ENCODE measurements at places on chromosomes 1 and 21. TPM values are rescaled to one million over a fixed set of nuclear protein-coding genes. Genes with fewer than 3 reads are reported as not detected.

The TMEM82 gene
- not detected for total RNA-seq

The SHE gene
- 44.1 TPM for total RNA-seq

The FCMR gene
- 4.0 TPM for total RNA-seq

The CHIT1 gene
- 1.3 TPM for total RNA-seq

The SERTAD4 gene
- 4.5 TPM for total RNA-seq

The HMCN1 gene
- 93.6 TPM for total RNA-seq

The BTBD19 gene
- 38.5 TPM for total RNA-seq

The TRIM17 gene
- 0.62 TPM for total RNA-seq

The AMY2A gene
- total RNA-seq = 2.8 TPM

The ATP1A4 gene
- not detected for total RNA-seq

The SYDE2 gene
- total RNA-seq = 16.7 TPM

The PADI4 gene
- total RNA-seq = 1.7 TPM

The ASAP3 gene
- 93.9 TPM for total RNA-seq

GRCh38 chr1:194133152-194133551, 946.7 kb upstream of the B3GALT2 start:
- no peak for DNase-seq

- DNase-seq = no peak
These were observed 8.6 kb downstream of the ARHGAP29 start for GRCh38 chr1:94228640-94229375.

DNA sequence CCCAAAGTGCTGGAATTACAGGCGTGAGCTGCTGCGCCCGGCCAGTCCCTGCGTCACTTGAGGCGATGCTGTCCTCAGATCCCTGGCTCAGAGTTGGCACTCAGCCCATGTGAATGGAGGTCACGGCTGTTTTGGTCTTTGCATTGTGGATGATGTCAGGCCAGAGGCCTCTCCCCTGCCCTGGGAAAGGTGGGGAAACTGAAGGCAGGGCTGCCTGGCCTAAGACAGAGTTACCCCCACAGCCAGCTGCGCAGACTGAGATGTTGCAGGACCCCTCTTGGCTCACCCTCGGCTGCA, 821 bp downstream of the MASP2 start:
- peak; percentile 53 for DNase-seq

- no peak for DNase-seq
These were observed 23.3 kb downstream of the RPRD2 start for GRCh38 chr1:150387200-150387599.

GRCh38 chr1:7558481-7558880, 212.6 kb upstream of the VAMP3 start:
- no peak for DNase-seq

- peak; percentile 56 for DNase-seq
These were observed 18.3 kb upstream of the RNU1-4 start for GRCh38 chr1:16721871-16722641.

DNA sequence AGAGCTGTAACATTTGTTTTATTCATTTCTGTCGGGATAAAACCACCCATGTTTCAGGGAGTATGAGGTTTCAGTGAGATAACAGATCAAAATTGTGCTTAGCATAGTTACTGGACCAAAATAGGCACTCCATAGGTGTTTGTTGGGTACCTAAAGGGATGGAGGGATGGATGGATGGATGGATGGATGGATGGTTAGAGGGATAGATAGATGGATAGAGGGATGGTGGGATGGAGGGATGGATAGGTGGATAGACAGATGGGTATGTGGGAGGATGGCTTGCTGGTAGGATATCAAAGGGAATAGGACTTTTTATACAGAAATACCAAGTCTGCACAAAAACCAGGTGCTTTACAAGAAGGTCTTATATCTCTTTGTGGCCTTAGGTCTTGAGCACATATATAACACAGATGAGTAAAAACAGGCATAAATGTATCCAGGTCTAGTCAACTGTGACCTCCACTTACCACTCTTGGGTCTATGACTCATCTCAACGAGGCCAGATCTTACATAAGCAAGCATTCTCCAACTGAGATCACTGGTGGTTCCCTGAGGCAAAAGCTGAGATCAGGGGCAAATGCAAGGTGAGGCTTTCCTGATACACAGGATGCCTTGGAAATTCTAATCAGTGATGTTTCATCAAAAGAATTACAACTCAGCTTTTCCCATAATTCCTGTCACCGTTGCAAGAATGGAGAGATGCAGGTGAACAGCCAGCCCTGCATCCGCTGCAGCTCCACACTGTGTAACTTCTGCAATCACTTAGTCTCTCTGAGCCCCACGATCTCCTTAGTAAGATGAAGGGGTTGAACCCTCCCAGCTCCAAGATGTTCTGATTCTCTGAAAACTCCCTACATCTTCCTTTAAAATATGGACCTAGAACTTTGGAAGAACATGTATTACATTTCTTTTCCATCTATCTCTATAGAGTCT, 32.0 kb downstream of the PTAFR start:
- no peak for DNase-seq

- DNase-seq = no peak
These were observed 97.9 kb upstream of the RGS1 start for GRCh38 chr1:192477630-192478029.

- DNase-seq = no peak
These were observed 10.9 kb upstream of the RWDD3 start for GRCh38 chr1:95223110-95223509.

DNA sequence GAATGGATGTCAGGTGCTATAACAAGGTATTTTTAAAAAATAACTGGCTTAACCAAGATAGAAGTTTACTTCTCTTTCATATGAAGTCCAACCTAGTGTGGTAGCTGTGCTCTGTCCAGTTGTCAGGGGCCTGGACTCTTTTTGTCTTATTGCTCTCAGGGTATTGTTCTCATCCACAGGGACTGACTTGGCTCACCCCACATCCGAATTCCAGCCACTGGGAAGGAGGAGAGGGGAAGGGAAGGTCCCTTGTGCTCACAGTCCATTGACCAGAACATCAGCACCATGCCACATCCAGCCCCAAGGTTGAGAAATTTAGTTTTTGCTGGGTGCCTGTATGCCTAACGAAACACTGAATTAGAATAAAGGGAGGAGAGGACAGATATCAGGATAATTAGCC, 8.7 kb downstream of the EEIG2 start:
- no peak for DNase-seq

DNA sequence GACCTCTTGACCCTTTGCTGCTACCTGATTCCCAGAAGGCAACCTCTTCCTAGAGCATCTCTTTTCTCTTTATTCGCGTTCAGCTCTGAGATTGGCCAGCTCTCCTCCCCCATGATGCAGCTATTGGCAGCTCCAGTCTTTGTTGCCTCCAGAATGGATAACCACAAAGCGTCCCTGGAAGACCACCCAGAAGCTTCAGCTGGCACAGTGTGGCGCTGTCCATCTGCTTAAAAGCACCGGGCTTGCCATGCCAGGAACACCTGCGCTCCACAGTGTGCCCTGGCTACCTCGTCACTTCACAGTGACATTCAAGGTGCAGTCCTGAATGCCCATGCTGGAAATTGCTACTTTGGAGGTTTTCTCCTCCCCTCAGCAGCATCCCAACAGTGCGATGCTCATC, 353.9 kb downstream of the LMO4 start:
- DNase-seq = no peak

DNA sequence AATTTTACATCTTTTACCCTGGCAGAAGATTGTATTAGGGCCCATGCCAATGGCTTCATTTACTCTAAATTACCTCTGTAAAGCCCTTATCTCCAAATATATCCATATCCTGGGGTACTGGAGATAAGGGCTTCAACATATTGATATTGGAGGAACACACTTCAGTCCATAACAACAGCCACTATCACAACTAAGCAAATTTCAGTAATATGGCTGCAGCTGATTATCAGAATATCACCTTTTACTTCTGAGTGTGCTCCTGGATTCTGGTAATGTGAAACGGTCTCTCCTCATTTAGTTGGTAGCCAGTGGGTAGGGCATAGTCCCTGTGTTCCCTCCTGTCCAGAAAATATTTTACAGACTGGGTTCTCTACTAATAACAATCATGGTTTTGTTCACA, 53.3 kb downstream of the IVNS1ABP start:
- DNase-seq = no peak

GRCh38 chr1:205998457-205999241, 4.5 kb downstream of the RAB7B start:
- no peak for DNase-seq

DNA sequence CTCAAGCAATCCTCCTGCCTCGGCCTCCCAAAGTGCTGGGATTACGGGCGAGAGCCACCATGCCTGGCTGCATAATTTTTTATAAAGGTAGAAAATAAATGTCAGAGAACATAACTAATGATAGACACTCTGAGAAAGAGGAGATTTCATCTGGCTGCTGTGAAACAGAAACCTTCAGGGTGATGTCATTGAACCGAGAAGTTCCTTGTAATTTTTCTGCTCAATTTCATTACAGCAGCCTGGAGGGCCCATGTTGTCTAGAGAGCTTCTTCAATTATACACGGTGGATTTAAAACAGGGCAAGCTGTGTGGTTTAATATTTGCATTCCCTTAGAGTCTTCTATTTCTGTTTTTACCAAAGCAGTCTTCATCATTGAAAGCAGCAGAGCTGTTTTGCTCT, 64.3 kb upstream of the MORC3 start:
- no peak for DNase-seq

GRCh38 chr1:162151900-162152829, 82.7 kb downstream of the NOS1AP start:
- no peak for DNase-seq

- no peak for DNase-seq
These were observed 5.9 kb downstream of the SLAMF7 start for GRCh38 chr1:160744852-160745520.

DNA sequence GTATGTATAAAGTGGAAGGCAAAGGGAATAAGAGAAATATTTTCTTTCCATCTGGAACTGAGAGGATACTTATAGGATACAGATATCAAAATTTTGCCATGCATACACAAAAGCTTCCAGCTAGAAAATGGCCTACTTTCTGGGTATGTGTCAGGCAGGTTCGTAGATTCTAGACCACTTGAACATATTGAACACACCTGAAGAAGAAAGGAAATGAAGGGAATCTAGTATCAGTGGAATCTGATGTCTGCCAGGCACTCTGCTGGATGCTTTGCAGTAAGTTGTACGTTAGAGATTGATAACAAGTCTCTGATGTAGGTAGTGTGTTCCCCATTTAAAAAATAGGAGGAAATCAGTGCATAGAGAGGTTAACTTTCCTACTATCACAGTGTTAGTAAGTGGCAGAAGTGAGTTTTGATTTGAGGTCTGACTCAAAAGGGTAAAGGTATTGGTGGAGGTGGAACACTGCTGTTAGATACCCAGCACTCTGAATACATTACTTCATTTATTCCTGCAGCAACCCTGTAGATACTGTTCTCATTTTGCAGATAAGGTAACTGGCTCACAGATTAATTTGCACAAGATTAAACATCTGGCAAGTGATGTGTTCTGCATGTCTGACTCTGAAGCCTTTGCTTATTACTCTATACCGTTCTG, 3.0 kb downstream of the CAMSAP2 start:
- no peak for DNase-seq

DNA sequence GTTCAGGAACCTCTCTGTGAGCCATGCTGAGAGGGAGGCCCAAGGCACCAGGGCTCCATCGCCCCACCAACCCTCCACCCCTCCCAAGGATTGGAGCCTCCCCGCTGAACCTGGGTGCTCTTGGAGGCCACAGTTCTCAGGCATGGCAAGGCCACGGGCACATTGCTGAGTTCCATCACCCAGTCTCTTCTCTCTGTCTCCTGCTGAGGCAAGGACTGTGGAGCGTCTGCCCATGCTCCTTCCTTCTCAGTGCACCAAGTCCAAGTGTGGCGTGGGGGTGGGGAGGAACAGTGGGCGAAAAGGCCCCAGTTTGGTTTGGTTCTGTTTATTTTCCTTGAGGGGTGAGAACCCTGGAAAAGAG, 2.8 kb upstream of the KNCN start:
- peak; percentile 31 for DNase-seq

DNA sequence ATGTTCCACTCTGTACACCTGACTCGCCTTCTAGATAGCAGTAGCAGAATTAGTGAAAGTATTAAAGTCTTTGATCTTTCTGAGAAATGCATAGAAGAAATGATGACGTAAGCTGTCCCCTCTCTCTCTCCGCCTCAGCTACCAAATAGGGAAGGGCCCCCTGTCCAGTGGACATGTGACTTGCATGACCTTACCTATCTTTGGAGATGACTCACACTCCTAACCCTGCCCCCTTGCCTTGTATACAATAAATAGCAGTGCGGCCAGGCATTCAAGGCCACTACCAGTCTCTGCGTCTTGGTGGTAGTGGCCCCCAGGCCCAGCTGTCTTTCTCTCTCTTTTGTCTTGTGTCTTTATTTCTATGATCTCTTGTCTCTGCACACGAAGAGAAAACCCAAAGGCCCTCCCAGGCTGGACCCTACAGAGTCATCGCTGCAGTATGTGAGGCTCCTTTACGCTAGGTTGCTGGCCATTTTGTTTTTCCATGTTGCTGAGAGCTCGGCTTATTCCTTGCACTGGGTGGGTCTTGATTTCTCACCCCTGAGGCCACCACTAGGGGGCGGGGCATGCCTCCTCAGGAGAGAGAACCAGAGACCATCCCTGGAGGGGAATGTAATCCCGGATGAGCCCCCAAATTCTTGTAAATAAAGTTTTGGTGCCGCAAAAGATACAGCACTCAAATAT, 16.0 kb upstream of the ZBTB8B start:
- DNase-seq = no peak

GRCh38 chr1:67390041-67390887, 39.9 kb downstream of the SERBP1 start:
- no peak for DNase-seq

DNA sequence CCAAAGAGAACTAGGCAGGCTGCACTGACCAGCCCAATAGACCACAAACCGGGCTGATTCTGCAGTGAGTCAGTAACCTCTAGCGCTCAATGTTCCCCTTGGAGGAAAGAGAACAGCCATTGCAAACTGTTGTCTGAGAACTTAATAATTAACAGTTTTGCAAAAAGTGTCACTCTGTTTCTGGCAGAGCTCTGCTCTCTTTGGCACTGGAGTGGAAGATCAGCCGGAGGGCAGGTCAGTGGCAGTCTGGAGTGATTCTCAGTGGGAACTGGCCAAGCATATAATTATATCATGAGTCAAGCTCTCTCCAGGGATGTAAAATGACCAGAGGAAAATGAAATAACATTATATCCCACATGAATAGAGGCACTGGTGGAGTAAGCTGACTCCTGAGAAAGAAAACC, 238.3 kb downstream of the HLX start:
- DNase-seq = peak; percentile 68

GRCh38 chr1:15007842-15008241, 145.7 kb upstream of the TMEM51 start:
- DNase-seq = no peak

GRCh38 chr1:218079347-218079746, 205.7 kb upstream of the RRP15 start:
- no peak for DNase-seq

DNA sequence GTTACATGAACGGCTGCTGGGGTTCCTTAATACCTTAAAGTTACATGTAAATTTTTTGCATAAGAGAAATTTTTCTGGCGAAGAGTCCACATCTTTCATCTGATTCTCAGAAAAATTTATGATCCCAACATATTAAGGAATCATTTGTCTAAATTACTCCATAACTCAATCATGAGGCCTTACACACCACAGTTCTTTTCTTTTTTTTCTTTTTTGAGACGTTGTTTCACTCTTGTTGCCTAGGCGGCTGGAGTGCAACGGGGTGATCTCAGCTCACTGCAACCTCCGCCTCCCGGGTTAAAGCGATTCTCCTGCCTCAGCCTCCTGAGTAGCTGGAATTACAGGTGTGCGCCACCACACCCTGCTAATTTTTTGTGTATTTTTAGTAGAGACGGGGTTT, 2.1 kb upstream of the S100A11 start:
- no peak for DNase-seq

- no peak for DNase-seq
These were observed 31.4 kb upstream of the TMEM222 start for GRCh38 chr1:27290581-27290980.
